ENCODE measurements at places on chromosomes 4 and X.

GRCh38 chr4:38949411-38950051 is 81.9 kb downstream of the FAM114A1 start:
- no peak for DNase-seq

GRCh38 chr4:87911252-87911774 is 64.2 kb upstream of the SPP1 start:
- DNase-seq: no peak

DNA sequence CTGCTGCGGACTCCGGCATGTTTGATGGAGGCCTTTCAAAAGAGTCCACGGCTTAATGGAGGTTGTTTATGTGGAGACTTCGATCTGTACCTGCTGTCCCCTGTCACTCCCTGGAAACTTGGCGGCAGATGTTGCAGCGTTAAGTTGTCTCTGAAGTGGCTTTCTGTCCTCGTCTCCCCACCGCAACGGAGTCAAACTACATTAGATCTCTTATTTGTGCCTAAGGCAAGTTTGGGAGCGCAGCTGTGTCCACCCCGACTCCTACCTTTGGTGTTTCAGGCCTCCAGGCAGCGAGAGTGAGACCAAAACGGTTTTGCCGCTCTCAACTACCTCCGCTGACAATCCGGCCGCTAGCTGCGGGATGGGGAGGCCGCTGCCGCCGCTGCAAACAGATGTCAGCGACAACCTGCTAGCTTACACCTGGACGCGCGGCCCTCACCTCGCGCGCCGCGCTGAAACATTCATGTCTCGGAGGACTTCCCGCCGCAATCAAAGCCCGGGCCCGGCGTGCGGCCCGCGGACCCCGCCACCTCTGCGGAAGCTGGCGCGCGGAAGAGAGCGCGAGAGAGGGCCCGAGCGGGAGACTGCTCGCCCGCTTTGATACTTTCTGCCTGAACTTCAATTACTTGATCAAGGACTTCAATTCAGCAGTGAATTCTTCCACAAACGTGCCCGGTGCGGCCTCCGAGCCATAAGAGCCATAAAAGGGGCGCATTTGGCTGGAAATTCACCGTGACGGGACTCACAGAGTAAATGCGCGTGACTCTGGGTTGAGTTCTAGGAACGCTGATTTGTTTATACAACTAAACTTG is 108.4 kb downstream of the ANTXR2 start:
- no peak for DNase-seq

DNA sequence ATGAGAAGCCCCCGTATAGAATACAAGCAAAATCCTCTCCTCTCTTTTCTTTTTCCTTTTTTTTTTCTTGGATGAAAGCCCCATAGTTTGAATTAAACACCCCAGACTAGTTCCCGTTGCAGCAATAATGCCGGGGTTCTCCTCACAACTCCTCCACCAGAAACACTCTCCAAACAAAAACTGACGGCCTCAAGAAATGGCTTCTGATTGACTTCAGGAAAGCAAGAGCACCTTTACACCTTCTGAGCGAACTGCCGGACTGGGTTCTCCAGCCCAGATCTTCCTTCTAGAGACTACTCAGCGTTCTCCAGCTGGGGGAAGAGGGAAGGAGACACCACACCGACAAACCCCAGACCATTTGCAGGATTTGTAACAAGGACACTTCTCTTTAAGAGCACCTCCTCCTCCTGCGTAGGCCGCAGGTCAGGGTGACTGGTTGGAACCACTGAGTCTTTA is 4.0 kb downstream of the HAND2 start:
- DNase-seq: no peak

DNA sequence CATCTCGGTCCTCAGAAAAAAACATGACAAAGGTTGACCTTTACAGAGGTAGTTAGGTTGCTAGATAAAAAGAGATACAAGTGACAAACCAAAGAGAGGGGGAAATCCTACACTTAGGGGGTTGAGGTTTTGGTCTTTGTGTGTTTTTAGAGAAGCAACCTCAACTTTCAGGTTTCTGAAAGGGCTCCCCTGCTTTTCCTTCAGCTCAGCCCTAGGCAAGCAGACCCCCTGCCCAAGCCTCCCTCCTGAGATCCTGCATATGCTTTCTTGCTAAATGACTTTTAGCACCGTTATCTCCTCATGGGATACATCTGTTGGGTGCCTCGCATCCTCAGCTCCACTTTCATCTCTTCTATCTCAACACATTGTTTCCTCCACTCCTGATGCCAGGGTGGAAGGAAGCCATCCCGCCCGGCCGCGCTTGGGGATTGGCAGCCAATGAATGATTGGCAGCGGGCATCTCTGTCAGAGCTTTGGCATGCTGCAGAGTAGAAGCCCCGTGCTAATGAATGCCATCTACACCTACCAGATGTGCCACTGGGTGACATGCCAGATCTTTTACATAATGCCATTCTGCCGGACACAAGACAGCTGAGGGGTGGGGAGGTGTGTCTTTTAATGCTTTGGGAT is 15.0 kb upstream of the PRDM8 start:
- DNase-seq: no peak

DNA sequence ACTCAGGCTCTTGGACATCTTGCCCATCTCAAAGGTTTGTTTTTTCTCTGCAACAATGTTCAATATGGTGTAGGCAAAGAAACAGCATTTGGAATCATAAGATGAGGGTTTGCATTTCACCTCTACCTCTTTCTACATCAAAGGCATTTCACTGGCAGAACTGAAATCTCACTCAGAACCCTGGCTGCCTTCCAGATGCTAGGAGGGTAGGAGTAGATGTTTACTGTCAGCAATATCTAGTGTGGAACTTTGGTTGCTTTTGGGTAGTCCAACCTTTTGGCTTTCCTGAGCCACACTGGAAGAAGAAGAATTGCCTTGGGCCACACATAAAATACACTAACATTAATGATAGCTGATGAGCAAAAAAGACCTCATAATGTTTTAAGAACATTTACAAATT is 297.0 kb upstream of the KLF3 start:
- DNase-seq: no peak

DNA sequence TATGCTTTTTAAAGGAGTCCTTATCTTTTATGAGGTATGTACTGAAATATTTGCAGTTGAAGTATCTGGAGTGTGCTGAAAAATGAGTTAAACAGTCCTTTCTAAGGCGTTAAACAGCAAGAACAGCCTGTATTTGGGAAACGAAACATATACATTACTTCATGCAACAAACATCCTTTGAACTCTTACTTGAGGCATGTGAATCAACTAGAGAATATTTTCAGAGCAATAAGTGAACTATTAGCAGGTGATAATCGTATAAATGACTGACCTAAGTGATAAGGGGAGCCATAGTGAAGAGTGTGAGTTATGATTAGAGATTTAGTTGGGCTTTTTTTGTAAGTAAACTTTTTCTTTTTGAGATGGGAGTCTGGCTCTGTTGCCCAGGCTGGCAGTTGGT is 45.9 kb upstream of the RHOH start:
- no peak for DNase-seq

All from stimulated activated CD4-positive, alpha-beta T cell treated with anti-CD3 and anti-CD28 coated beads, Interleukin-2, amount 100 ng/mL, for 48 hours (primary cell).